ENCODE measurements at places on chromosomes 2 and 18.
A peak's percentile ranks its signal among the peaks of the same experiment; 100 is the strongest.

DNA sequence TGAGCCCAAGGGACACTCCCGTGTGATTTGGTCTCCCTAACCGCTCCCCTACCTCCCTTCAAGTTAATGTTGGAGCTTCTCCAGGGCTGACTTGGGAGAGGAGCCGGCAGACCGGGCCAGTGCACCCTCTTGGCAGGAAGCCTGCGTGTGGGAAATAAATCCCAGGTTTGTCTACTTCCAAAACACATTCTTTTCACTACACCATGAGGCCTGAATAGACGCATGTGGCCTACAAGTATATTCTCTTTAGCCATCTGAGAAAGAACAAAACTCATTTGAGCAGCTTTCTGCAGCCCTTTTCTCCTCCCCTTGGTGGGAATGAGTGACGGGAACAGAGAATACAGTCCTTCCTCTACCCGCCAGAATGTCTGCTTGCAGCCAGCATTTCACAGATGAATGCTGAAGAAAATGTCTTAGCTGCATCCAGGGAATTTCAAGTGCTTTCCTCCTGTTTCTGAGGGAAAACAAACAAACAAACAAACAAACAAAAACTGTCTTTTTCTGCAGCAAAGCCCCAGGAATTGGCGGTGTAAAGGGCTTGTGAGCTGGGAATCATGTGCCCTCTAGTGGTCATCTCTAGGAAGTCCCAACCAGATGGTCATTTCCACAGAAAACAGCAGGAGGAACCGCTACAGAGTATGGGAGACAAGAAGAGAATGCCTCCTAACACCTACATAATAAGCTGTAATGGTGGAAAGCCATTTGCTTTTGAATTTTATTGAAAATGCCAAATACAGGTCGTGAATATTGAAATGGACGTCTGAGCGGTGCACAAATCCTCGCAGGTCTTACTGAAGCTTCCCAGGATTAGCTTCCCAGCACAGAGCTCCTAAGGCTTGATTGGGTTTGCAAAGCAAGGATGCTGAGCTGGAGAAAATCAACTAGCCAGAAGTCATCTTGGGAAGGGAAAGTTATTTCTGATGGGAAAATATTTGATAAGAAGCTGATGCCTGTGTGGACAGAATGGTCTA lies 41.2 kb upstream of the DAPL1 start:
- peak; percentile 6 for DNase-seq

GRCh38 chr2:101818531-101819451 lies 121.3 kb downstream of the MAP4K4 start:
- no peak for DNase-seq

- DNase-seq: no peak
Measured at GRCh38 chr2:16141641-16141921, 201.2 kb downstream of the MYCN start.

DNA sequence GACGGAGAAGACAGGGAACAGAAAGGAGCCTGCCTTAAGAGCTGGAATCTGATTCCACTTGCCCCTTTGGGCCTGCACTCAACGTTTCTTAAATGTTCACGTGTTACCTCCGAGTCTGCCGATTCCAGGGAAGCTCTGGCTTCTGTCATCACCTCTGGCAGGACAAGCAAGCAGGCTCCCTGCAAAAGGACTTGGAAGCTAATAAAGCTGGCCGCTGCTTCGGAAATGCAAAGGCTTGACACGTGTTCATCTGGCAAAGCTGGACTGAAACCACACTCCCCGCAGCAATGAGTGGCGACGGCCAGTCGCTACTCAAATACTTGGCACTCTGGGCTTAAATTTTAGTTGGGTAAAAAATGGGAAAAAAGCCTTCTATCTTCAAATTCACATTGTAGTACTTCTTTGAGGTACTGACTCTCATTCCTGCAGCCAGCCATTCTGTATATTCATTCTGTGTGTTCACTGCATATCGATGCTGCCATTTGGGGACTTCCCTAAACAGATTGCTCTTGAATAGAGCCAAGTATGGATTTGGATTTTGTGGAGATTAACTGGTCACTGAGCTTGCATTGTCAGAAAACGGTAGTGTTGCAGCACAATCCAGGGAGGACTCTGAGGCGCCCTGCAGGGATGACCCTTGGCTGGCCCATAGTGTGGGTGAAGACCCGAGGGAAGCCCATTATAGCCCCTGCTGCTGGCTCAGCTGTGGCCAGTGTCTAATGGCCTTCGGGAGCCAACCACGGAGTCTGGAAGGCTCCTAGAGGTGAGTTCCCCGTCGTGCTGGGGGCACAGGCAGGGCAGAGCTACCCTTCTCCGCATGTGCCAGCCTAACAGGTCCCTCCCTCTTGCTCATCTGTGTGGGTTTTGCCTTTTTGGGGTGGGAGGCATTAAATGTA lies 231.5 kb downstream of the PRKCE start:
- DNase-seq: no peak

DNA sequence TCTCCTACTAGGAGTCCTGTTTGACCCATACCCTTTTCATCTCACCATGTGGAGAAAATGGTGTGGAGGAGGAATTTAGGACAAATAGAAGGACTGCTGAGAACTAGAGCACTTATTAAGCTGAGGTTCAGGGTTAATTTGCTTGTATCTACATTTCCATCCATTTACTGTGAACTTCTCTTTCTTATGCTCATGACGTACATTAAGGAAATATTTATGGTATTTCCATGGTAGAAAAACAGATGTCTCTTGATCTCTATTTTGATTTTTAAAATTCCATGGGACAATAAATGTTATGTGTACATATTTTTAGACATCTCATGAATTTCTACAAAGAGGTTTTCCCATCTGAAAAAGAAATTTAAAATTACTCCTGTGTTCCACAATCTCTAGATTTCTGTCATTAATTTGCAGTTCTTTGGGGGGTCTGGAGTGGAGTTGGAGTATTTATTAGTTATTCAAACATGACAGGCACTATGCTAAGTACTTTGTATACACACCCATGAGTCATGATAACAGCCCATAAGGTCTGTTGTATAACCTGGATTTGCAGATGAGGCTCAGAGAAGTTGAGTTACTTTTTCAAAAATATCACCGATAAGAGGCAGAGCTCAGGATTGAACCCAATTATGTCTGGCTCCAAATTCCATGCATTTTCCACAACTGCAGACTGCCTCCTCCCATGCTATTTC lies 112.6 kb downstream of the COPS8 start:
- DNase-seq: no peak

DNA sequence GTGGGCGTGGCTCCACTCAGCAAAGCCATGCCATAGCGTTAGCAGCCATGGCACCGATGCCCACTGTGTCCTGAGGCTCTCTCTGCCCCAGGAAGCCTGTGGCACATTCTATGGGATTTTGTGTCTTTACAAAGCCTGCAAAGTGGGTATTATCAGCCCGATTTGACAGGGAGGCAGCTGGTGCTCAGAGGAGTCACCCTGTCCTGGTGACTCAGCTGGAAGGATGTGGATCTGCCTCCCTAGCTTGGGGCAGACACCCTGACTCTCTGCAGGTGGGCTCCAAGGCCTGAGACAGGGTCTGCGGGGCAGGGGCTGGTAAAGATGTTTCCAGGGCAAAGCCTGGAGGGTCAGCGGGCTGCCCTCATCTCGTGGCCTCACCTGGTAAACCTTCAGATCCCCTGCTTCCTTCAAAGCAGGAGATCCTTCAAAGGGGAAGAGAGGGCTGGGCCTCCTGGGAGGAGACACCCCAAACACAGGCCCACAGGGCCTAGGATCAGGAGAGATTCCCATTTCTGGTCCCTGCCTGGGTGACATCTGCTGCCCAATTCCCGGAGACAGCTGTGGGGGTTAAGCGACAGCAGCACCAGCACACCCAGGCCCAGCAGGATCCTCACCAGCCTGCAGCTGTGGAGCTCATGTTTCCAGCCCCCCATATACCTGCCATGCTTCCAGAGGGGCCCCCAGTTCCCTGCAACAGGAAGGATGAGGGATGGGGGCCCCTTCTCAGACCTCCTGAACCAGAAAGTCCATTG lies 3.0 kb upstream of the ASB1 start:
- DNase-seq: no peak

DNA sequence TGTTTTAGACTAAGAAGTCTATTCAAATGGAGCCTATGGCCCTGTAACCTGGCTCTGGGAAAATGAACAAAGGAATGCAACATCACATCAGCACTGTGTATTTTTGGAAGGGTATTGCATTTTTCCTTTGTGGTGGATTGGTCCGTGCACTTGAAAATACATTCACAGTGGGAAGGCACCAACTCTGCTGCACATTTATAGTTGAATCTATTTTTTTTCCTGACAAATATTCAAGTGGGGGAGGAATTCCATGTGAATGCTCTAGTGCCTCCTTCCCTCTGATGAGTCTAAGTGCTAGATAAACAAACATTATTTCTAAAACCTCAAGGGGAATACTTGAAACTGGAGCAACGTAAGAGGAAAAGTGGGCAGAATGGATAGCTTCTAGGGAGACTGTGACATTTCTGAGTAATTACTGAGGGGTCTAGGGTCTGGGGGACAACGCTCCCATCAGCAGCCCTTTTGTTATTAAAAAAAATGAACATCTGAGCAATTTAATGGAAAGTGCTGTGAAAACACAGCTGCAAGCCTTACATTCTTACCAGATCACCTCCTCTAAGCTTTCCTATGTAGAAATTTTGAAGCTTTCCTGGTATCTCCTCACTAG lies 208.2 kb downstream of the SLC8A1 start:
- no peak for DNase-seq

DNA sequence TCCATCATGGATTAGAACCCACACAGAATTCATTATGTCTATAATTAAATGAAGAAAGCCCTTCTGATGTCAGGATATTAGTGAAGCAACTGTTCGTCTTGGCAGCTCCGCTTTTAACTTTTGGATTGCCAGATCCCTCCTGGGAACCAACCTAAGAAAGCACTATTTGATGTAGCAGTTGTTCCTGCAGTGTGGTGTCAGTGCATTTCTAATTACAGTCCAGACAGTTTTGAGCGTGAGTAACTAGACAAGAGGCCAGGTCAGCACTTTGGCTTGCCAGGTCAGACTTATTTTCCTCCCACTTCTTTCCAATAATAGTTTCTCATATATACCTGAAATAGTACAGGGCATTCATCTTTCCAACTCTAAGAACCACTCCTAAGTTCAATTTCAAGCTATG lies 13.8 kb downstream of the NRXN1 start:
- no peak for DNase-seq

- DNase-seq: no peak
Measured at GRCh38 chr2:85247610-85248009, 80.2 kb downstream of the TGOLN2 start.

DNA sequence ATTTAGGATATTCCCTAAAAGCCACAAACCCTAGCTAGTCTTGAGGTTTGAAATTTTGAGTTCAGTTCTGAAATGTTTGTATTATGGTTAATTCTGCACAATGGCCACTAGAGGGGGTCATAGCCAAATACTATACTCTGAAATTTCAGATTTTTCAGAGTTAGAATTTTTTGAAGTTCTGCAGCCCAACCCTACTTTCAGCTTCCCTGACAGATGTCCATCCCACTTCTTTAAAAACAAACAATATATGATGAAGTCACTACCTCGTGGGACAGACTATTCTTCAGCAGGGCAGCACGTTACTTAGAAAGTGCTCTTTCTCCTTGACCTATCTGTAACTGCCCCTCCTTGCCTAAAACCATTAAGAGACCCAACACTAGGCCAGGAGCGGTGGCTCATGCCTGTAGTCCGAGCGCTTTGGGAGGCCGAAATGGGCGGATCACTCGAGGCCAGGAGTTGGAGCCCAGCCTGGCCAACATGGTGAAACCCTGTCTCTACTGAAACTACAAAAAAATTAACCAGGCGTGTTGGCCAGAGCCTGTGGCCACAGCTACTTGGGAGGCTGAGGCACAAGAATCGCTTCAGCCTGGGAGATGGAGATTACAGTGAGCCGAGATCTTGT lies 48.2 kb upstream of the PAPOLG start:
- DNase-seq: no peak

GRCh38 chr2:231909631-231910030 lies 16.6 kb downstream of the NPPC start:
- no peak for DNase-seq

GRCh38 chr2:109472974-109473373 lies 140.8 kb downstream of the SEPTIN10 start:
- DNase-seq: no peak

GRCh38 chr18:57141208-57142129 lies 5.4 kb upstream of the BOD1L2 start:
- DNase-seq: no peak

DNA sequence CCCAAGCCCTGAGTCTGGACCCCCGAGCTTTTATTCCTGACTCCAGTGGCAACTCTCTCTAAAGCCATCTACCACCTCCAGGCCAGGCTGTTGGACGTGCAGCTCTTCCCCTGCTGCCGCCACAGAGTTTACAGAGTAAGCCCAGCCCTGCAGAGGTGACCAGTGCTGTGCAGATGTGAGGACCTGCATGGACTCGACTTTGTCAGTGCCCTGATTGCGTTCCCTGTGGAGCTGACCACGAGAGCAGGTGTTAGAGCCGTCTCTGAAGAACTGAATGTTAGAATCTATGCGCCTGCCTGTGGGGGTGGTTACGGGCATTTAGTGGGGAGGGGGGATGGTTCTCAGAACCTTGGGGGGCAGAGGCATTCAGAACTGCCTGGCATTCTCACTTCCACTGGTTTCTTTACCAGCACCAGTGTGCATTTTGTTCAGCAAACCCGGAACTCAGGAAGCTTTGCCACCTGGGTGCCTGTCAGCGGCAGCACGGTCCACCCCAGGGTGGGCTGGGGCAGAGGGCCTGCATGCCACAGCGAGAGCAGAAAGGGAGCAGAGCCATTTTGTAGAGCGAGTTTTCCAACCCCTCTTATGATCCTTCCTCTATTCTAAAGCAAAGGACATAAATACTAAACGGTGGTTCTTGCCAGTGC lies 137.9 kb downstream of the KLHL29 start:
- no peak for DNase-seq

DNA sequence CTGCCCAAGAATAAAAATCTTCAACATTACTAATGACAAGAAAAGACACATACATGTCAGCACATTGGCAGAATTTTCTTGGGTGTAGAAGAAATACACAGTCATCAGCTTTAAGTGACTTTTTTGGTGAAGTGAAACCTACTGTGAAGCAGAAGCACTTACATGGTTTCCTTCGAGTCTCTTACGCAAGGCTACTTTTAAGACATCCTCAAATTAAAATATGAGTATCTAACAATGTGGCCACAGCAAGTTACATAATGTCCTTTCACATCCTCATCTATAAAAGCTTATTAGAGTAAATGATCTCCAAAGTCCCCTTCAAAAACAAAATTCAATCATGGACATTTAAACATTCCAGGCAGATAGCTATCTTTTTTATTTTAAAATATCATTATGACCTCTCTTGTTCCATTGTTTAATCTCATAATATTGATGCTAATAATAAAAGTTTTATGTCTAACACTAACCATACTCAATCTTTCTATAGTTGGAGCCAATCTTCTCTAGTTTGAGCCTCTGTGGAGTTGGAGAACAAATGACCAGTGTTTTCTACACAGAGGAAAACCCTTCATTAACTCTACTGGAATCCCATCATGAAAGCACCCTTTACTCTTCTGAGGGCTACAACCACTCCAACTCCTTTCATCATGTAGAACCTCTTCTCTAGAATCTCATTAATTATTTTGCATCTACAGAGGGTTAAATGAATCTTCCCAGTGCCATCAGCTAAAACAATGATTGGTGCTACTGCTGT lies 182.2 kb upstream of the ZFP36L2 start:
- no peak for DNase-seq
